T-helper 17 cell (primary cell): ENCODE measurements at places on chromosomes 16 and 17. TPM values are rescaled to one million over a fixed set of nuclear protein-coding genes. Genes with fewer than 3 reads are reported as not detected.

DNA sequence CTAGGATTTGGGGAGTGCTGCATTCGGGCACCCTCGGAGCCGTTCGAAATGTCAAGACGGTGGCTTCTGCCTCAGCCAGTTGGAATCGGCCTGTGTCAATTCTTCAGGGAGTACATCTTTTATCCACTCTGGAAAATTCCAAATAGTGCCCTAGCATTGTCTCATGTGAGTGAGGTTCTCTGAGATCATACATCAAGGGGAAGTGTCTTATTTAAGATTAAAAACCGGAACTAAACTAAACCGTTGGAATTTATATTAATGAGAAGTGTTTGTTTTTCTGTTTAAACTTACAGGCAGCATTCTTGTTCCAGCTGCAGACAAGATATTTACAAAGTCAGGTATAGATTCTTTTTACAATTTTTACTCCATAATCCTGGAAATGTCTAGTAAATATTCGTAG, 56.8 kb downstream of the SLC47A1 start:
- no peak overlapping the region for H3K4me3 ChIP-seq
- H3K27me3 ChIP-seq: peaks cover 31% of the 10 kb centered on the region
- DNase-seq: no peak
- peaks cover 2% of the 10 kb centered on the region for H3K36me3 ChIP-seq
- peaks cover 3% of the 10 kb centered on the region for H3K4me1 ChIP-seq

- no peak for DNase-seq
- no peak overlapping the region for H3K27ac ChIP-seq
- H3K27me3 ChIP-seq: peaks cover 15% of the 10 kb centered on the region
- H3K36me3 ChIP-seq: peaks cover 3% of the 10 kb centered on the region
- H3K4me1 ChIP-seq: peaks cover 3% of the 10 kb centered on the region
Measured at GRCh38 chr17:33267271-33267790, 25.8 kb downstream of the ASIC2 start.

GRCh38 chr17:62573480-62574117, 53.9 kb upstream of the MRC2 start:
- H3K36me3 ChIP-seq: peaks cover 2% of the 10 kb centered on the region
- H3K27ac ChIP-seq: peak overlapping the region; percentile 72
- H3K4me1 ChIP-seq: peaks cover 8% of the 10 kb centered on the region
- no peak for DNase-seq
- no peaks in the 10 kb centered on the region for H3K27me3 ChIP-seq

DNA sequence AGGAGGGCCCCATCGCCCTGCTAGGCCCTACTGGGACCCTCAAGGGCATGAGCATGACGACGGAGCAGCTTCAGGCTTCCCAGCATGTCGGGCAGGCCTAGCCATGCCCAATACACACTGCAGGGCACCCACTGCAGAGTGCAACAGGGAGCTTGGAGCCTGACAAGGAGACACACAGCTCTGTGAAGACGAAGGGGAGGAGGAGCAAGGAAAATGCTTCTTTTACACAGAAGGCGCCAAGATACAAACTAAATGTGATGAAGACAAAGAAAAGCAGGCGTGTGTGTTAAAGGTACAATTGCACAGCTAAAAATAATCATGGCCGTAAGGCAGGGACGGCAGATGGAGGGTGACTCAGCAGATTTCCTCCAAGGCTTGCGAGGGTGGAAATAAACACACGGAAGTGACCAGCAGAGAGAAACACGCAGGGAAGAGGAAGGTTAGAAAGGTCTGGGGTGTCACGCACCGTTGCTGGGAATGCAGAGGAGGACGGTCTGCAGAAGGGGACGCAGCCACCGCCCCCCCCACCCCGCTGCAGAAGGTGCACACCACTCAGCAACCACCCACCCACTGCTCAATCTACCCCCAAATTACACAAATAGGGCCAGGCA, 108.5 kb downstream of the ZNF778 start:
- peak overlapping the region; percentile 79 for H3K4me3 ChIP-seq
- H3K36me3 ChIP-seq: no peaks in the 10 kb centered on the region
- H3K27ac ChIP-seq: peak overlapping the region; percentile 75
- peaks cover 60% of the 10 kb centered on the region for H3K4me1 ChIP-seq
- H3K27me3 ChIP-seq: no peaks in the 10 kb centered on the region
- DNase-seq: no peak

- peaks cover 2% of the 10 kb centered on the region for H3K36me3 ChIP-seq
- no peak overlapping the region for H3K4me3 ChIP-seq
- H3K27ac ChIP-seq: no peak overlapping the region
- no peak for DNase-seq
Measured at GRCh38 chr17:4235372-4236279, 28.2 kb downstream of the ANKFY1 start.

DNA sequence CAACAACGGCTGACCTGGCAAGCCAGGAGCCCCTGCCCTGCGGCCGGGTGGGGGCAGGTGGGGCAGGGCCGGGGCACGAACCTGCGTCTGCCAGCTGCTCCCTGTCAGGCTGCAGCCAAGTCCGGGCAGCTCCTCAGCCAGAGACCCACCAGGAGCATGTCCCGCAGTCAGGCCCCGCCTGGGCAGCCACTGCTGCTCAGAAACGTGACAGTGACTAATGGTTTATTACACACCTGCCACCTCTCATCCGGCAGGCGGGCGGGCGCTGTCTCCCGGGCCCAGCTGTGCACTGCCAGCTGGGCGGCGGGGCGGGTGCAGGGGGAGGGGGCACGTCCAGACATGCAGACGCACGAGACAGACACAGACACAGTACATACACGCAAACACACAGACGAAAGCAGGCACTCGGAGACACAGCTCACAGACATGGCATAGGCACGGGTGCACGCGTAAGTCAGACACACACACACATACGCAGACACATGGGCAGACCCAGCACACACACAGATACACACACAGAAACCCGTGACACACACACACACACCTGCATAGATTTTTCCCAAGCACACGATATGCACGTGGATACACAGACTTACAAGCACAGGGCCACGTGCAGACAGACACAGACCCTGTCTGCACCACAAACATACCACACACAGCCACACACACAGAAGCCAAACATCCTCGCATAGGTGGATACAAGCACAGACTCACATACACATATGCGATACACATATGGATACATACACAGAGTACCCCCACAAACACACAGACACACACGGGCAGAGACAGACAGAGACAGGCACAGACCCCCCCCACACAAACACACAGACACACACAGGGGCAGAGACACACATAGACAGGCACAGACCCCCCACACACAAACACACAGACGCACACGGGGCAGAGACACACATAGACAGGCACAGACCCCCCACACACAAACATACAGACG, 248.3 kb upstream of the CIBAR2 start:
- peaks cover 8% of the 10 kb centered on the region for H3K4me1 ChIP-seq
- DNase-seq: no peak
- H3K27ac ChIP-seq: no peak overlapping the region
- H3K4me3 ChIP-seq: no peak overlapping the region
- peaks cover 4% of the 10 kb centered on the region for H3K36me3 ChIP-seq

DNA sequence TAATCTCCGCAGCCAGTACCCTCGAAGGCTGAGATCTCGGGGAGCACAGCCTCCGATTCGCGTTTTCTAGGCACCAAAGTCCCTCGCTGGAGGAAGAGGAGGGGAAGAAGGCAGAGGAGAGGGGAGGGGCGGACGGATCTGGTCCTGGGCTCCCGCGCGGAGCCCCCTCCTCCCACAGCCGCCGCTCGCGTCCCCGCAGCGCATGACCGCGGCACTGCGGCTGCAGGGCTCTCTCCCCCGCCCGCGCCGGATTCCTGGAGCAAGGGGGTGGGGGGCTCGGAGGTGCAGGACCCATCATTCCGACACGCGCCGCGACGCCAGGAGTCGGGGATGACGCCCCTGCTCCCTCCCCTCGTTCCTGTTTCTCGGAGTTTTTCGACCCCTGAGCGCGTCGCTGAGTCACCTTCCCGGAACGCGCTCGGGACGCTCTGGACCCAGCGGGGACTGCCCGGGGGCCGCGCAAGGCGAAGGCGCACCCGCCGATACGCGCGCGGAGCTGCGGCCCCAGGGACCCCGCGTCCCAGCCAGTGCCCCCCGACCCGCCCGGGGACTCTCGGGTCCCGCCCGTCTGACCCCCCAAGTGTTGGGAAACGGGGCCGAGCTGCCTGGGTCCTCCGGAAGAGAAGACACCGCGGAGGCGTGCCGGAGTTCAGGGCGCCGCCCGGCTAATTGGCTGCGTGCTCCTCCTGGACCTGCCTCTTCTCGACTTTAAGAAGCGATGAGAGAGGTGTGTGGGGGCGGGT, 1.4 kb upstream of the SPHK1 start:
- peak overlapping the region; percentile 94 for H3K4me3 ChIP-seq
- H3K27ac ChIP-seq: no peak overlapping the region
- peaks cover 9% of the 10 kb centered on the region for H3K4me1 ChIP-seq
- H3K36me3 ChIP-seq: no peaks in the 10 kb centered on the region
- DNase-seq: peak; percentile 16

DNA sequence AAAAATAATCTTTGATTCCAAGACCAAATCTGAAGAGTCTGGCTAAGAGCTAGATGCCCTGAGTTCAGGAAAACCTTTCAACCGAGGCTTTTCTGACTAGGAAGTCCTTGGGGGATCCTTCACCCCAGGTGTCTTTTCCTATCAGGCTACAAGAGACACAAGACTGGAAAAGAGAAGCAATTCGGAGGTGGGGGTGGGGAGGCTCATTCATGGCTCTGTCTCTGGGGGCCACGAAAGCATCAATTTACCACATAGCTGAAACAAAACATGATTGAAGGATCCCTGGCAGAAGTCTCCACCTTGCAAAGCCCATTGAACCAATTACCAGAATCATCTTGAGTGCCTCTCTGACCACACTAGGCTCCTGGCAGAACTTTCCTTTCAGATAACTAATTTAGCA, 239.8 kb upstream of the SALL1 start:
- no peaks in the 10 kb centered on the region for H3K4me1 ChIP-seq
- H3K36me3 ChIP-seq: no peaks in the 10 kb centered on the region
- DNase-seq: no peak
- no peak overlapping the region for H3K4me3 ChIP-seq
- no peak overlapping the region for H3K27ac ChIP-seq

DNA sequence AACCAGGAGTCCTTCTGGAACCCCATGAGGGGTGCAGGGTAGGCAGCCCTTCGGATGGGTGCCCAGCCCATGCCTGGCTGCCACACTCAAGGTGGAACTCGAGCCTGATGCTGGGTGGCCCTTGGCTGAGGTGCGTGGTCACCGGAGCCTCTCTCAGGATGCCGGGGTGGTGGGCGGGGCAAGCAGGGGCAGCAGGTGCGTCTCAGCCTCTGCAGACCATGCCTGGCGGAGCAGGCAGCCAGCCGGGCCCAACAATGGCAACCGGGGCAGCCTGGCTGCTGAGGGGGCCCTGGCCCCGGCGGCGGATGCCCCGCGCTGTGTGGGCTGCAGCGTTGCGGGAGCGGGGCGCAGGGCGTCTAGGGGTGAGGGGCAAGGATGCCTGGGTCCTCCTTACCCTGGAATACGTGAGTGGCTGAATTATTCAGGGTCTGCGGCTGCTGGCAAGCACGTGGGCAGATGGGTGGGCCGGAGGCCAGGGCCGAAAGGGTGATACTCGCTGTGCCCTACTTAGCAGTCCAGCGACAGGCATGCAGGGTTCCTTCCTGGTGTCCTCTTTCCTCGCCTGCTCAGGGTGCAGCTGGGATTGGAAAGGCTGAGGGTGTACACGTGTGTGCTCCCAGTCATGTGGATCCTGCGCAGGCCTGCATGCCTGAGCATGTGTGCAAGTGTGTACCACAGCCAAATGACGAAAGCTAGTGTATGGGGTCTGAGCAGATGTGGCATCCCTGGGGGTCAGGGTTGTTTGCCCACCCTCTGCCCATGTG, 14.6 kb downstream of the MYO15A start:
- H3K4me1 ChIP-seq: peaks cover 2% of the 10 kb centered on the region
- H3K36me3 ChIP-seq: no peaks in the 10 kb centered on the region
- no peak for DNase-seq

GRCh38 chr16:80751167-80751566, 53.2 kb downstream of the CDYL2 start:
- no peak overlapping the region for H3K4me3 ChIP-seq
- no peak overlapping the region for H3K27ac ChIP-seq
- DNase-seq: no peak
- no peaks in the 10 kb centered on the region for H3K36me3 ChIP-seq
- H3K27me3 ChIP-seq: no peaks in the 10 kb centered on the region

DNA sequence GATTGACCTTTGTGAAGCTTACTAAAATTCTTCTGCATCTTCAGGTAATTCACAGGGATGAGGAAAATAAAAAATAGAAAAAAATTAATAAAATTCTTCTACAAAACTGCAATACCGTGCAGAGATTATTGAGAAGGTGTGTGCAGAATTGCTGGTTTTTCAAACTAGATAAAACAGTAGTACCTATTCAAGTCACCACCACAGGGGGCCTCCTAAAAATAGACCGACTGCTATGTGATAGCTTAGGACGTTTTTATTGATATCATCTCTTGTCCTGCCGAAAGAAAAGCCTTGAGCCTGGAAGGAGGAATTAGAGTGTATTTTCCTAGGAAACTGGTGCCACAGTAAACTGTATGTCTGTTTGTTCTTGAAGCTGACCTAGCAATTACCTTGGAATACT, 325.9 kb downstream of the ZFHX3 start:
- no peaks in the 10 kb centered on the region for H3K36me3 ChIP-seq
- no peaks in the 10 kb centered on the region for H3K27me3 ChIP-seq
- no peak for DNase-seq
- H3K4me3 ChIP-seq: no peak overlapping the region
- no peak overlapping the region for H3K27ac ChIP-seq
- no peaks in the 10 kb centered on the region for H3K4me1 ChIP-seq

GRCh38 chr17:76027159-76027839, at the start of gene EVPL:
Gene EVPL (minus strand): TSS chr17:76027306. CDS start chr17:76027198, 108 bp downstream.
- H3K4me3 ChIP-seq: no peak within 1 kb of the TSS
- H3K27me3 ChIP-seq: no peaks in the 10 kb centered on the region
- no peak within 1 kb of the TSS for H3K27ac ChIP-seq
- DNase-seq: no peak
- H3K36me3 ChIP-seq: no peaks in the 10 kb centered on the region
- peaks cover 12% of the 10 kb centered on the region for H3K4me1 ChIP-seq

DNA sequence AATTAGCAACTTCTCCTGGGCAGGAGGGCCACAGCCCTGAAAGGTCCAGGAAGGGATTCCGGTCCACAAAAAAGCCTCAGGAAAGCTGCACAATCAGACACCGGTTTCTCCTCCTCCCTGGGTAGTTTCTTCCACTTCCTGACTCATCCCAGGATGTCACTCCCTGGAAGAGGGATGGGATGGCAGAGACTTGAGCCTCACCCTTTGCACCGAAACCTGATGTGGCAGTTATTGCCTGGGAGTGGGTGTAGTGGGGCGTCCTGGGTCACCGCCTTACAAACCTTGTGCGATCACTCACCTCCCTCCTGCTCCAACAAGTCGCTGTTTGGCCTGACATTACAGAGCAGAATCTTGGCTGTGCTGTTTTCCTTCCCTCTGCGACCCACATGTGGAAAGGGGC, 70.8 kb downstream of the LYRM1 start:
- peaks cover 3% of the 10 kb centered on the region for H3K36me3 ChIP-seq
- no peak overlapping the region for H3K27ac ChIP-seq
- no peak for DNase-seq
- H3K27me3 ChIP-seq: peaks cover 22% of the 10 kb centered on the region
- H3K4me1 ChIP-seq: peaks cover 8% of the 10 kb centered on the region

The MPRIP gene
- total RNA-seq: 268 TPM

The CCL8 gene
- not detected for total RNA-seq

The SGCA gene
- total RNA-seq: not detected

The RASL10B gene
- total RNA-seq: 0.50 TPM

The ZSCAN10 gene
- total RNA-seq: 0.12 TPM

The G6PC1 gene
- total RNA-seq: not detected

The CA4 gene
- not detected for total RNA-seq
